Fibroblast of skin of abdomen (primary cell): ENCODE measurements at places on chromosomes 5 and 9.

GRCh38 chr5:148666353-148666752 lies 12.0 kb upstream of the HTR4 start:
- peak; percentile 2 for DNase-seq

GRCh38 chr5:43168175-43168574 lies 23.9 kb upstream of the NIM1K start:
- DNase-seq, result no peak

DNA sequence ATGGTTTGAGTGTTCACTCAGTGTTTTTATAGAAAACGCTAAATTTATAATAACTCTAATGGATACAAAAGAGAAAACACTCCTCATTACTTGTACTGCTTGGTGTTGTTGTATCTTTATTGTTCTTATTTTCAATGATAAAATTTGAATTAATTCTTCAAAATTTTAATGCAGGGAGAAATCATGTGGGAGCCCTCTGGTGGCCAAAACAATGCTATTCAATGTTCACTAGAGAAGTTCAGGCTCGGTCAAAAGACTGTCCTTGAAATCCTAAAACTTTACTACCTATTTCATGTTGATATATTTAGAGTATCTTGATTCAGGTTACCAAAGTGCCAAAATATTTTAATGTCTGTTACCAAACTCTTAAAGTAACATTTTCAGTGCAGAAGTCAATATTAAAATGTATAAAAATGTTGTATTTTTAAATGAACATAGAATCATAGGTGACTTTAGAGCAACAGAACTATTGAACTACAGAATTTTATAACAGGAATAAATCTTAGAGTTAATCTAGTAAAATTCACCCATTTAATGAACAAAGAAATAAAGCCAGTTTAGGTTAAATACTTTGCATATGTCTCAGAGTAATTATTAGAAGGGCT lies 1259.8 kb downstream of the PTPRD start:
- peak; percentile 6 for DNase-seq

GRCh38 chr5:112306956-112307355 lies 112.1 kb downstream of the EPB41L4A start:
- no peak for DNase-seq

GRCh38 chr5:168324859-168325630 lies 33.6 kb downstream of the WWC1 start:
- peak; percentile 54 for DNase-seq

DNA sequence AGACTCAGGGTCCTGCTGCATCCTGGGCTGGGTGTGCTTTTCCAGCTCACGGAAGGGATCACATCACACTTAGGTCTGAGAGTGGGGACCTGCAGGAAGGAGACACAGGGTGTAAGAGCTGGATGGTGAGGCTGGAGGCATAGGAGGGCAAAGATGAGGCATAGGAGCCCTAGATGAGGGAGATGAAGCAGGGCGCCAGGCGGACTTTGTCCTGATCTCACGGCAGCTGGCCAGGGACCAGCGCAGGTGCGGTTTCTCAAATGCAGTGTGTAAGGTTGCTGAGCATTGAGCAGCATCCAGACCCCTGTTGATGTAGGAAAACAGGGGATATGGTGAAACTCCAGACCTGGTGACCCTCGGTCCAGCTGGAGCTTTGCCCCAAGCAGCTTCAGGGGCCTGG lies 156.5 kb downstream of the PSAT1 start:
- no peak for DNase-seq

DNA sequence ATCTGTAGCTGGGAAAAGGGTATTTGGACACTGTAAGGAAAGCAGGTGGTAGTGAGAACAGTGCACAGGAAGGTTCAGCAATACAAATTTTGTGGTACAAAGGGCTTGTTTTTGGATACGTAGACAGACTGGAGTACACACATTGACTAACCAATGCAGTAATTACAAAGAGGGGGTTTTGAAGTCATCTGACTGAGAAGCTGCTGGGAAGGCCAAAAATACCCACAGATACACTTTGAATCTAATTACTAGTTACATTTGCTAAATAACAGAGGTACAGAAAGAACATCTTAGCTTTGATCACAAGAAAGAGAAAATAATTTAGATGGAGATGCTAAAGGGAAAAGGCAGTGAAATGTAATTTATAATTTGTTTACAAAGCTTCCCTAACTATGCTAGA lies 45.9 kb downstream of the PKD2L2 start:
- DNase-seq, result no peak

DNA sequence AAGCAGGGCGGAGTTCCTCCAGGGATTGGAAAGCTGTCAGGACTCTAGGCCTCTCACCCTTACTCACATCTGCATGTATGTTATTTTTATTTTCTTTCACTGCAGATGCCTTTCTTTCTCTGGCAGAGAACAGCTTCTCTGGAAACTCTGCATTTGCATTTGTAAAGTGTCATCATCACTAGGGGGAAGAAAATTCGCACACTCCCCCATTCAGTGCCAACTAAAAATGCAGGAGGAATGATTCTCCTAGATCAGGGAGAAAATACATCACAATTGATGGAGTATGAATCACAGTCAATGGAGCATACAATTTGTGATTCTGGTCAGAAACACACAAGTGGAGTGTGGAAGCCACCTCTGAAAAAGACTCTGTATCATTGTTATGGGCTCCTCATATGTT lies 351.4 kb upstream of the FTMT start:
- DNase-seq, result no peak

GRCh38 chr5:4969351-4969750 lies 170.8 kb upstream of the ADAMTS16 start:
- no peak for DNase-seq

- no peak for DNase-seq
Observed at GRCh38 chr5:112034421-112034979, 277.5 kb upstream of the NREP start.

GRCh38 chr9:14433351-14434157 lies 119.6 kb upstream of the NFIB start:
- DNase-seq, result peak; percentile 63

DNA sequence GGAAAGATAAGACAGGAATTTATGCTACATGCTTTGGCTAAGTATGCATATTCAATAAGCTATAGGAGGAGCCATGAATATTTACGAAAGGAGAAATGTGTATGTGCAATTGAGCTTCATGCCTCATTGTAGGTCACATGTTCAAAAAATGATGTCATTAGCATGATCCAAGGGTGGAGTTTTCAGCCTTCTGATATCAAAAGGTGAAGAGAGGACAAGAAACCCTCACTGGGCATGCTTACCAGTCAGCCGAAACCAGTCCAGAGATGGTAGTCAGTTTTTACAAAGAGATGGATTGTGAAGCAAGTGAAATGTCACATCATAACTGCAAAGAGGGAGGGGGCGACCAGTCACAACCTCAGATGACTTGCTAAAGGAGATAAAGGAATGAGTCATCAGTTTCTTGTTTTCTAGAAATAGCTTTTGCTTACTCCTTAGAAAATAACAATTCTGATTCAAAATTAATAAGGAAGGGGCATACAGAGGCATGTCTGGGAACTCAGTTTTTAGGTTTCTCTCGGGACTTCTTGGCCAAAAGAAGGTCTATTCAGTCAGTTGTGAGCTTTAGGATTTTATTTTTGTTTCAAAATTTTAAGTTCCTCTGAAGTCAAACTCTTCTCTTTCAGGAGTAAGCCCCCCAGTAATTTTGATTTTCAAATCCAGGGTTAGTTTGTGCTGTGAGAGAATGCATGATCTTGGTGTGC lies 1067.8 kb upstream of the EDIL3 start:
- DNase-seq, result no peak

- no peak for DNase-seq
Observed at GRCh38 chr9:89052470-89053097, 61.3 kb downstream of the S1PR3 start.

DNA sequence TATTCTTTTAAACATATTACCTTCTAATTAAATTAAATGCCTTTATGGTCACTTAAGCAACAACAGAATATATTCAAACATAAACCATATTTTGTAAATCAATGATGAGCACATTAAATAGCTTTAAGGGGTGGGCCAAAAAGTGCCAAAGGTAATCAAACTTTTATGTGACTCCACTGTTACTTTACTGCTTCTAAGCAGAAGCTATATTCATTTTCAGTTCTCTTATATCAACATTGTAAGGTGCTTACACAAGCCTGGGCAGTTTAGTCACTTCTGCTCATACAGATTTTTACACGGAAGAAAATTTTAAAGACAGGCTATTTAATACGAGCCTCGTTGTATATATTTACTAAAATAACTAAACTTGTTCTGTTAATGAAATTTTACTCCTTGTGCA lies 29.9 kb downstream of the RFX3 start:
- no peak for DNase-seq

DNA sequence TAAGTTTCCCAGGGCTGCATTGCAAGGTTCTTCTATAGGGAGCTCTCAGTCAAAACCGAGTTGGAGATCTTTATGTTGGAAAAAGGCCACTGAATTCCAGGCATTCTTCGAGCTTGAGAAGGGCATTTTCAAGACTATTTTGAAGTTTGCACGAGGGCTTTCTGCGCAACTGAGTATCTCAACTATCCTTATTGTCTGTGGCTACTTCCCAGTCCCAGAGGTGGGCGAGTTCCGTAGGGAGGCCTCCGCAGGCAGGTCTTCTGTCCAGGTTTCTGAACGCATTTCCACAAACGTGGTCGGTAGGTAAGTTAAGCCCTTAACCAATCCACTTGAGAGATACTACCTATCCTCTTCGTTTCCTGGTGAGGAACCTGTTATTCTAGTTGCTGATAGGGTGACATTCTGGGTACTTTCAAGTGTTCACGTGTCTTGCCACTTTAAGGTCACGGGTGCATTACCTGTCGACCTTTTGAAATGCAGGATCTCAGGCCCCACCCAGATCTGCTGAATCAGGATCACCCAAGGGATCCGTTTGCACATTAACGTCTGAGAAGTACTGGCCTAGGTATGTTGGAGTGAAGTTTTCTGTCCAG lies 51.4 kb upstream of the TJP2 start:
- DNase-seq, result peak; percentile 81

DNA sequence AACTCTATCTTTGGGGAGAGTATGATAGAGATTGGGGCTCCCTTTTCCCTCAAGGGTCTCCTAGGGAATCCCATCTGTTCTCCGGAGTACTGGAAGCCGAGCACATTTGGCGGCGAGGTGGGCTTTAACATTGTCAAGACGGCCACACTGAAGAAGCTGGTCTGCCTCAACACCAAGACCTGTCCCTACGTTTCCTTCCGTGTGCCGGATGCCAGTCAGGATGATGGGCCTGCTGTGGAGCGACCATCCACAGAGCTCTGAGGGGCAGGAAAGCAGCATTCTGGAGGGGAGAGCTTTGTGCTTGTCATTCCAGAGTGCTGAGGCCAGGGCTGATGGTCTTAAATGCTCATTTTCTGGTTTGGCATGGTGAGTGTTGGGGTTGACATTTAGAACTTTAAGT lies 21.5 kb downstream of the PTGS1 start:
- DNase-seq, result no peak

DNA sequence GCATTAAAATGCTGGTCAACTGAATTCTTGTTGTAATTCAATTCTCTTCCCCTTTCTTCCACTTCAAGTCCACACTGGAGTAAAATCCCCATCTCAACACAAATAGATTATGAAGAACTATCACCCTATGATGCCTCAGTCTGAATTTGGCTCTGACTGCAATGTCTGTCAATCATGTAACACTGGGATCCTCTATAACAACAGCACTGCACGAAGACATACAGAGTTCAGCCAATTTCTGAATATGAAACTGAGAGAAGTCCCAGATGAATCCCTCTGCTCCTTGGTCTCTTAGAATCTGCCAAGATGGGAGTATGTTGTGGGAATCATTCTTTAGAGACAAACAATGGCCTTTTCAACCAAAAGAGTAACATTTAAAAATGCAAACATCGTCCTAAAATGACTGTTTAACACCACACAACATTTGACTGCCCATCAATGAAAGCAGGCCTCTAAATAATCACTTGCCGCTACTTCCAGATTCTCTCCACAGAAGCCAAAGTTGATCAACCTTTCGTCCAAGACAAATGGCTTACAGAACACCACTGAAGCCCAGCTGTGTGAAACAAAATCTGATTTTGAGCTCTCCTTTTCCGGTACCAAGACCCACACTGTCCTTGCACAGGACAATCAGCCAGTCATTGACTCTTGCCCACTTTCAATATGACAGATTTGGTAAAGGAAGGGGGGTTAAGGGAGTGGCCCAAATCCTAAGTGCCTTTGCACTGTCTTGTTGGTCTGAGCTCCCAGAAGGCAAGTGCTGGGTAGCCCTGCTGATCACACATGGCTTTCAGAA lies 258.0 kb downstream of the EBF1 start:
- no peak for DNase-seq

DNA sequence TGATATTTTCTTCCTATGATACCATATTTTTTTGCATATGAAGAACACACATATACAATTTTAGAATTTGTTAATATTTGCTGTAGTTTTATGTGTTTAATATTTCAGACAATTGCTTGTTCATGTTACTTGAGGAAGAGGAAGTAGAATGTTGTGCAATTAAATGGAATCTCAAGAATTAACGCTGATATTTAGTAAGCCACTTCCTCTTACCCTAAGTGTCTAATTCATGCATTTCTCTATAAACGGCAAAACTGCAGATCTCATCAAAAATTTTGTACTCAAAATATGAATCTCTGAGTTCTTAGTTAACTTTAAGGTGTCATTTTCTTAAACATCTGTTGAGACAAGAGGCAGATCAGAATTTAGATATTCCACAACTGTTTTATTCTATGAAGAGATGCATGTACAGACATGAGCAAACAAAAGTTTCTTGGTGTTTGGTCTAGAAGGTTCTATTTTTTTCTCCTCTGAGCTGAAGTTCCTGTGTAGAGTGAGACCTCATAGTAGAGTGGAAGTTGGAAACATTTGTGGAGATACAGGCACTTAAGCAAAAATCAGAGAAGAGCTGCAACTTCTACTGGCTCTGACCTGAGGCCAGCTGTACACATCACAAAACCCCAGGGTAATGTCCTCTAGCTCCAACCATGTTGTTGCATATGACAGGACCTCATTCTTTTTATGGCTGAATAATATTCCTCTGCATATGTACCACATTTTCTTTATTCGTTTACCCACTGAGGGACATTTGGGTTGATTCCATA lies 16.6 kb upstream of the TGFBI start:
- DNase-seq, result peak; percentile 77

DNA sequence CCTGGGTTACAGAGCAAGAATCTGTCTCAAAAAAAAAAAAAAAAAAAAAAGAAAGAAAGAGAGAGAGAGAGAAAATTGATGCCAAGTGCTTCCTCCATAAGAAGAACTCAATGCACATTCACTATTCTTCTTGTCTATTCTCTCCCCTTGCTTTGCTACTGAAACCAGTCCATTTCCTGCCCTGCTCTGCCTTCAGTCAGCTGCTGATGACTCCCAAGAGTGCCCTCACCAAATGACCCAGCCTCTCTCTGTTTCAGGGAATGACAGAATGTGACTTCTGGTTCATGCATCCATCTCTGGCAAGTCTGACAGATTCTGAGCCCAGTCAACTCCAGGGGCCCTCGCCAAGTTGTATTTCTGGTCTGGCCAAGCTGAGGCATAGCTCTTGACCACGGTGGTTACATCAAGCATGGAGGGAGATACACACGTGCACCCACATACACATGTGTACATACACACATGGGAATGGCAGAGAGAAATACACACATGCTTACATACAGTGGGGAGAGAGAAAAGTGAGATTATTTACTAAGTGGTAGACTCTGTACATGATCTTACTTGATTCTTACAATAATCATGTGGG lies 106.2 kb downstream of the NSG2 start:
- no peak for DNase-seq
